Activated T-cell treated with anti-CD3 and anti-CD28 coated beads for 1 hour (primary cell): ENCODE measurements at places on chromosomes 11 and 22.

DNA sequence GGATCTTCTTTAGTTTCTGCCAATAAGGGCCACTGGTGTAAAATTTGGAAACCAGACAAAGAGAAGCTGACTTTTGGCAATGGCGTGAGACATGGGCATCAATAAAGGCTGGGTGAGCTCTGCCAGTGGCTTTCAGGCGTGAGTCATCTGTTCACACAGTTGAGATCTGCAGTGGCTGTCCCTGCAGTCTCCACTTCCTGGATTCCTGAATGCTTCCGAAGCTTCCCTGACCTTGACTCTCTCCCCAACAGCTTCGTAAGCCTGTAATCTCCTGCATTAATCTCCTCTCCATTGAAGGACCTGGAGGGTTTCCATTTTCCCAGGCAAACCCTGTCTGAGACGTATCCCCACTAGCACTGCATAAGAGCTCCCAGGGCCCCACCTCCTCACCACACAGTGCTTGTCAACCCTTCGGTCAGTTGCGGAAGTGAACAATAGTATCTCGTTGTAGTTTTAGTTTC is 574.7 kb downstream of the TBC1D22A start:
- no peak for DNase-seq

DNA sequence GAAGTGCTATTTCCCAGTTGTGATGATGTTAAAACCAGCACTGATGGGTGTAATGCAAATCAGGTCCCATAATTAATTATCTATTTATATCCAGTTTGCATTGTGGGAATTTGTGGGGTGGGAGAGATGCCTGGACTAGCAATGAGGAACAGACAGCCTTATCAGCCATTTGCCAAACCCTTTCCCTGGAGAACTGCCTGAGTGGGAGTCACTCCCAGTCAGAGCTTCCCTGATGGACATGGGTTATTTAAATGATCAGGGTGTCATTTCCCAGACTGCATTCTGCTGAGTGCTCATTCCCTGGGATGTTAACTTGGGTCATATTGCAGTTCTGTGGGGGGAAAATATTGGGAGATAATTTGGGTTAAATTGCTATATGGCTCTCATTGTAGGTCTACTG is 168.5 kb downstream of the NAV2 start:
- no peak for DNase-seq

DNA sequence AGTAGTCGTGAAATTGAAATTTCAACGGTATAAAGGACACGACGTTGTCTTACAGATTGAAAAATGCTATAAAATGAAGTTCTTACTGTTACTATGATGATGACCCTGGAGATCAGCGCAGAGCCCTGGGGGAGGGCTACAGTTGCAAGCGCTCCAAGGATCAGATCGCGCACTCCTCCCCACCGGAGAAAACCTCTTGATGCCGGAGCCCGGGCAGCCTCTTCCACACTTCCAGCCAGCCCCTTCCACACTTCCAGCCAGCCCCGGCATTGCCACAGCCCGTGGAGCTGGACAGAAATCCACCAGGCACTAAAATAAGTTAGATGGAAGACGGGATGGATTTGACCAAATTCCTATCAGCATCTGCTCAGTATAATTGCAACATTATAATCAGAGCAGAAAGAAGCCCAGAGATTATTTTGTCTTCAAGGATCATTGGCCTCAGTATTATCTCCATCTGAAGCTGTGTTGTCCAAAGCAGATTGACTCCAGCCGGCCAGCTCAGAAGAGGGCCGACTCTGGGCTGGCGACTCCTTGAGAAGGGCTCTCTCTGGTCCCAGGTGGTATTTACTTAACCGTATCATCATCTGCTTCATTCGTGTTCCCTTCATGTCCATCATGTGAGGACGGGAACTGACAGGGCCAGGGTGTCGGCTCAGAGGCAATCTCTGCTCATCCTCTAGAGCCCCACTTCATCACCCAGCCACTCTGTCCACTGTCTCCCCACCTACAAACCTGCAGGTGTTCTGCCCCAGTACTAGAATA is 777 bp upstream of the MICAL3 start:
- no peak for DNase-seq

DNA sequence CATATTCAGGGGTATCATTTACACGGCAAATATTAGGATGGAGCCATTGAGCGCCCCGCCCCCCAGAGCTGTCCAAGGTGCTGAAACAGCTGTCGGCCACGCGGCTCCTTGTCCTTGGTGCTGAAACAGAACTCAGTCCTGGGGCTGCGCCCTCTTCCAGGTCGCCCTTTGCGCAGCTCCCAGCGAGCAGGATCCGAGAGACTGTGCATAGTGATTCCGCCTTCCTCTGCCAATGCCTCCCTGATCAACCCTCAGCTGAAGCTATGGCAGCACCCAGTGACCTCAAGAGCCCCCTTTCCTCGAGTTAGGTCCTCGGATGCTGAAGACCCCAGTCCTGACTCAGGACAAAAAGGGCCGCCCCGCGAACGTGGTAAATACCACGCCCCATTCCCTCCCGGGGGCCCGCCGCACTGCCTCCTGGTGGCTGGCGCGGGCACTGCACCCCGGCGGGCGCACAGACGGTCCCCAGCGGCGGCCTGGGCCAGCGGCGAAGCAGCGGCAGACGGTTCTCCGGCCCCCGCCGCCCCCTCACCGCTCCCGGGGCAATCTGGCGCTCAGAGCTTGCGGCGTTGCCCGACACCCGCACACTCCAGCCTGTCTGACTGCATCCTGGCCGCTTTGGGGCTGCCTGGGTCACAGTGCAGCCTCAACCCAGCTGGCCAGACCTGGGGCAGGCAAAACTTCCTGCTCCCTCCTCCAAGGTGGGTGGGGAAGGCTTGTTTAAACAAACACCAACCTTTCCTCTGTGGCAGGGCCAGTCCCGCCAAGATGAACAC is 13.4 kb downstream of the SYT7 start:
- peak; percentile 70 for DNase-seq

DNA sequence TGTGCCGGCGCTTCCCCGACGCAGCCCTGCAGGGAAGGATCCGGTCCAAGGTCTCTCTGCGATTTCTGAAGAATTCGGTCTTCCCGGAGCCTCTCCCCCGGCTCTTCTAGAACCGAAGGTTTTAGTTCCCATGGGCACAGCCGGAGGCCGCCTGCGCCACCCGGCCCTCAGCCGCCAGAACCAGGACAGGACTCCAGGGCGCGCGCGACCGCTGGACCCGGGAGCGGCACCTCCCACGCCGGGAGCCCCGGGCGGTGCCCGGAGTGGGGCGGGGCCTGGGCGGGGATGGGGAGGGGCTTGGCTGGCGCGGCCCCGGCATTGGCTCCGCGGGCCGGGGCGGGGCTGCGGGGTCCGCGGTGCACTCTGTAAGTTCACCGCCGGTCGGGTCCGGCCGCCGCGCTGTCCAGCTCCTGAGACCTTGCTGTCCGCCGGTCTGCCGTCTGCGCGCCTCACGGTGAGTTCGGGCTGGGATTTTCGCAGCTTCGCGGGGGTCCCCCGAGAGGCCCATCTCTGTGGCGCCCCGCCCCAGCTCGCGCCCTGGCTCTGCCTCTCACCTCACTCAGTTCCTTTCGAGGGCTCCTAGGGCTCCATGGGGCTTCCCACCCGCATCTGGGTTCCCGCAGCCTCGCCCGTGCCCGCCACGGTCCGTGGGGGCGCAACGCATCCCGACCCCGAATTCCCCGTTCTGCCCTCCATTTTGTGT is at the start of gene CDC42EP2:
Gene CDC42EP2, plus strand, starts transcription at position 366 of the 703 bp plus-strand sequence. CDS start 6,033 bp downstream, outside the sequence.
- DNase-seq = peak; percentile 64

DNA sequence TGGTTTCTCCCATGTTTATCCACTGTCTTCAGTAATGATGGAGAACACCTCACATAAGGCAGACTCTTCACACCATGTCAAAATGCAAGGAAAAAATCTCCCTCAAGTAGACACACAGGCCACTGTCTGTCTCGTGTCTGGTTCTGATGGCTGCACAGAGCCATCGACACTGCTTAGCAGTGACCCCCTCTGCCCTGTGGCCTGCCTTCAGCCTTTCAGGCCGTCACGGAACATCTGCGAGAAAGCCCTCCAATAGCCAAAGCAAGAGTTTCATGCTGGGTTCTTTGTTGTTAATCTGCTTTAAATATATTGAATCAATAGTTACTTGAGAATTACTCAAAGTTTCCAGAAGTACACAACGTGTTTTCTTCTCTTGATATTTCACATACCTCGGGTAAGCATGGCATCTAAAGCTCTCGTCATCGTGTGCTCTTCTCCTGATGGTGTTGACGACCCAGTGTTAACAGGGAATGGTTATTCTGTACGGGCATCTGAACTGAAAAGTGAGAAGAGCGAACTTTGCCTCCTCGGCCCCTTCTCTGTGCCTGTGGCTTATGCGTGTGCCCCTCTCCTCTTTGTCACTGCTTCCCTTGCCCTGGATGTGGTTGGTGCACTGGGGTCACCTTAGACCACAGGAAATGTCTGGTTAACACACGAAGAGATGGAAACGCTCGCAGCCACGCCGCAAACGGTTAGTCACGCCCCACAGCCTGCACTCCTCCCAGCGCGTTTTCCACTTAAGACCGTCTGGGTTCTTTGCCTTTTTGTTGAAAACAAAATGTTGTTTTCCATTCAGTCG is 33.4 kb upstream of the CTTN start:
- peak; percentile 31 for DNase-seq

GRCh38 chr22:39546889-39547586 is 14.5 kb upstream of the RPS19BP1 start:
- DNase-seq = no peak

- DNase-seq = no peak
These were observed 14.0 kb downstream of the CPT1A start for GRCh38 chr11:68827733-68828132.

DNA sequence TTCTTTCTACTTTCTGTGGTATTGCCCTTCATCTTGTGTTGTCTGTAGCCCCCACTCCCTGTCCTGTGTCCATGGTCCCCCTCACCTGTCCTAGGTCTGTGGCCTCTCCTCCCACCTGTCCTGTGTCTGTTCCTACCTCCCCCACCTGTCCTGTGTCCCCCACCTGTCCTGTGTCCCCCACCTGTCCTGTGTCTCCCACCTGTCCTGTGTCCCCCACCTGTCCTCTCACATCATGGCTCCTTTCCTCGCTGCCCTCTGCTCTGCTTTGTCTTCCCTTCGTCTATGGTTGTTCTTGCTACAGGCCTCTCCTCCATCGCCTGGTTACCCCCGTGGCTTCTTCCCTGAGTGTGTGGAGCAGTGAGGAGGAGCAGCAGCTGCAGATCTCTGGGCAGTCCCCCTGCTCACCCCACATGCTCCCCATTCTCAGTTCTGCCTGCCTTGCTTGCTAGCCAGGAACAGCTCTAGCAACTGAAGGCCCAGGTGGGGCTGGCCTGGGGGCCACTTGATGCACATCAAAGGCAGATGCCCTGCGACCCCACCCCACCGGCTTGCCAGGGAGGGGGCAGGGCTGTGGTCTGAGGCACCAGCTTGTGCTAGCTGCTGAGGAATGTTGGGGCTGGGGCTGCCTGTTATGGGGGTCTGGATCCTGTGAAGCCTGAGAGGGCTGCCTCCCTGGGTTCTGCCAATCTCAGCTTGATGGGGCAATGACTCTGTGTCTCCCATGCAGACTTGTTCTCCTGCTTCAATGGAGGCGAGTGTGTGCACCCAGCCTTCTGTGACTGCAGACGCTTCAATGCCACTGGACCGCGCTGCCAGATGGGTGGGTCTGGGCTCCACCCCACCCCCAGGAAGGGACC is 5.6 kb downstream of the OTOG start:
- DNase-seq = no peak

DNA sequence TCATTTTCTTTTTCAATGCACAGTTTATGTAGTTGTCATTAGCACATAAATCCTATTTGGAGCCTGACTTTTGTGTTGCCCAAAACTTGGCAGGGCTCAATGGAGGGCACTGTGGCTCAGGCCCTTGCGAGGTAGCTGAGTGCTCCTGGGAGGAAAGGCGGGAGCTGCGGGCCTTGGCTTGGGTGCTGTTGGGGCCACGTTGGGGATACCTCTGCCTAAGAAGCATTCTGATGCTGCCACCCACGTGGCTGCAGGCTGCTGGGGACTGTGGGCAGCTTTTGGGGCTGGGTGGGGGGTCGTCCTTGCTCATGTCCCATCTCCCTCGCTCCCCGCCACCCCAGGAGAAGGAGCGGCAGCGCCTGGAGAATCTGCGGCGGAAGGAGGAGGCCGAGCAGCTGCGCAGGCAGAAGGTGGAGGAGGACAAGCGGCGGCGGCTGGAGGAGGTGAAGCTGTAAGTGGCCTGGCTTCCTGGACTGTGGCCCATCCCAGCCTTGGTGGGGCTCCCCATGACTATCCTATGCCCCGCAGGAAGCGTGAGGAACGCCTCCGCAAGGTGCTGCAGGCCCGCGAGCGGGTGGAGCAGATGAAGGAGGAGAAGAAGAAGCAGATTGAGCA is 20.9 kb downstream of the INCENP start:
- no peak for DNase-seq

GRCh38 chr11:65558930-65559509 is 861 bp upstream of the LTBP3 start:
- no peak for DNase-seq

- no peak for DNase-seq
These were observed 40.2 kb downstream of the MACROD1 start for GRCh38 chr11:64125676-64126075.

GRCh38 chr11:1387961-1388762 is 1.6 kb upstream of the BRSK2 start:
- DNase-seq = no peak

DNA sequence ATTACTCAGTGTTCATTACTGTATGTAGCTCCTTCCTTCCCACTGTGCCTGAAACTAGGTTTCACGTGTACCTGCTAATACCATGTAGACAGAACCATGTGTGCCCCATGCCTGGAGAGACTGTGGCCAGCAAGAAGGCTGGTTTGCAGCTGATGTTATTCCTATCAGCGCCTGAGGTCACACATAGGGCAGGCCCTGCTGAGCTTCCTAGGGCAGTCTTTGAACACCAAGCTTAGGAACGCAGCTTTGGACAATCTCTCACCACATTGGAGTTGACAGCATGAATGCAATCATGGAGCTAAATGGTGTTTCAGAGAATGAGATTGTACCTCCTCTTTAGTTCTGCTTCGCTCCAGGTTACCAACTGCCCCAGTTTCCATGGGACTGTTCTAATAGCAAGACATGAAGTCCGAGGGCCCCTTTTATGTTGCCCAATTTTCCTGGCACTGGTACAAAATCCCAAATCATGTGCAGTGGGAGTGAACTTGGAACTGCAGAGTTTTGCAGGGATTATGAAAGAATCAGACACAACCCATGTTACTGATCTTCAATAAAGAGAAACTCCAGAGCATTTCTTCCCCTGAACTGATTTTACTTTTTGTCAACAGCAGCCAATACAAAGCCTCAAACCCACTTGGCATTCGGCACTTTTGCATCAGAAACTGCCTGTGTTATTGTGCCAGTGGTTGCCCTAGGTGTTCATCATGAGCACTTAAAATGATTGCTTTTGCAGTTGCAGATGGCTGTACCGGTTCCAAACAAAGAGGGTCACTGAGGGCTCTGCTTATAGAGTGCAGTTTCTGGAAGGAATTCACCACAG is 154.2 kb upstream of the TTC12 start:
- no peak for DNase-seq

GRCh38 chr22:44276706-44277356 is 35.9 kb downstream of the SHISAL1 start:
- no peak for DNase-seq
